Peyer's patch (tissue), 4 donors: ENCODE measurements at places on chromosomes 7 and 10. TPM values are rescaled to one million over a fixed set of nuclear protein-coding genes. Genes with fewer than 3 reads are reported as not detected.

Gene NPFFR1
- total RNA-seq: not detected

Gene FAM25C
- total RNA-seq: not detected

Gene FRMD4A
- total RNA-seq: 3.0 TPM

Gene ARID5B
- 36.7 TPM for total RNA-seq

Gene TDRD1
- total RNA-seq: not detected

Gene LEP
- not detected for total RNA-seq

Gene STEAP1
- total RNA-seq: 2.9 TPM

Gene DEPP1
- 31.9 TPM for total RNA-seq

Gene VENTX
- 0.54 TPM for total RNA-seq

Gene TMEM140
- 38.2 TPM for total RNA-seq

Gene ZNF488
- 23.5 TPM for total RNA-seq

Gene PLXNA4
- total RNA-seq: 3.8 TPM

Gene UPK3BL1
- 88.3 TPM for total RNA-seq

Gene MOGAT3
- 123 TPM for total RNA-seq

Gene NXPH1
- not detected for total RNA-seq

Gene GOLGA7B
- total RNA-seq: 0.27 TPM

Gene CLRN3
- total RNA-seq: 119 TPM

Gene GLUD1
- 135 TPM for total RNA-seq

Gene CTAGE4
- total RNA-seq: 33.4 TPM

Gene SGCE
- total RNA-seq: 3.7 TPM

Gene CTBP2
- 73.7 TPM for total RNA-seq

Gene CUBN
- total RNA-seq: 52.3 TPM

Gene OR2A42
- total RNA-seq: not detected

Gene PPP1R9A
- 23.9 TPM for total RNA-seq
